ENCODE measurements at places on chromosomes 1 and 21.
A peak's percentile ranks its signal among the peaks of the same experiment; 100 is the strongest.

- DNase-seq: no peak
Measured at GRCh38 chr21:39712273-39712672, 32.7 kb upstream of the IGSF5 start.

GRCh38 chr1:183073320-183073719 lies 50.1 kb downstream of the LAMC1 start:
- no peak for DNase-seq

- no peak for DNase-seq
Measured at GRCh38 chr1:181086926-181087325, 1.6 kb upstream of the IER5 start.

GRCh38 chr1:242477944-242478343 lies 46.6 kb downstream of the PLD5 start:
- DNase-seq: no peak

- no peak for DNase-seq
Measured at GRCh38 chr1:21816602-21817302, 4.7 kb downstream of the LDLRAD2 start.

- no peak for DNase-seq
Measured at GRCh38 chr1:118204105-118204504, 19.1 kb upstream of the SPAG17 start.

DNA sequence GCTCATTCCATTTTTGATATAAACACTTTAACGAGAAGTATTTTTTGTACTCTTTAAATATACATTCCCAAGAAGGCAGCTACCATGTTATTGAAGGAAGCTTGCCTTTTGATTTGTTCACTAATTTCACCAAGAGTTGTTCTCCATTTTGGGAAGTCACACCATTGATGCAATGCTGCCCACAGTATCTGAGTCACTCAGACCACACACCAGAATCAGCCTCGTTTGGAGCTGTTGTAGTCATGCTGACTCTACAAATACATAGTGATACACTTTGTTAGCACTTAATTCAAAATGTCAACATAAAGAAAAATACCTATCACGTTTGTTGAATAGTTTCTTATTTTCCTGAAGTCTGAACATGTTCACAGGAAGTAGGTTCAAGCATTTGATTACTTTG lies 78.7 kb downstream of the PAPPA2 start:
- DNase-seq: no peak

DNA sequence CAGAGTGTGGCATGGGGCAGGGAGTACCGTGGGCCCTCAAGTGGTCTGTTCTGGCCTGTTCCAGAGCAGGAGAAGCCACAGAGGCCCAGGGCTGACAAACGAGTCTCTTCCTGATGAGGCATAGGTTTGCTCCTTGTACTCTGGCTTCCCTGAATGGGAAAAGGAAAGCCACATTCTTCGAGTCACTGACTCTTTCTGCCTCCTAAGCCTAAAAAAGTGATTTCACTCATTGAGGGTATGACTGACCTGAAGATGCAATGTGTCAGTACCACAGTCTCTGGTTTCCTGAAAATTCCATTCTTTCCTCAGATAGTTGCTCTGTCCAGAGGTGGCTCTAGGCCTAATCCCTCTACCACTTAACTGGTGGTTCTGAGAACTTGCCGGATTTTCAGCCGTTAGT lies 92.3 kb downstream of the KCNN3 start:
- DNase-seq: no peak

- peak; percentile 62 for DNase-seq
Measured at GRCh38 chr1:109773203-109773899, 9.6 kb upstream of the EPS8L3 start.

GRCh38 chr21:37796011-37796410 lies 120.2 kb downstream of the KCNJ6 start:
- DNase-seq: no peak

- DNase-seq: no peak
Measured at GRCh38 chr21:33402001-33402979, 923 bp upstream of the IFNGR2 start.

DNA sequence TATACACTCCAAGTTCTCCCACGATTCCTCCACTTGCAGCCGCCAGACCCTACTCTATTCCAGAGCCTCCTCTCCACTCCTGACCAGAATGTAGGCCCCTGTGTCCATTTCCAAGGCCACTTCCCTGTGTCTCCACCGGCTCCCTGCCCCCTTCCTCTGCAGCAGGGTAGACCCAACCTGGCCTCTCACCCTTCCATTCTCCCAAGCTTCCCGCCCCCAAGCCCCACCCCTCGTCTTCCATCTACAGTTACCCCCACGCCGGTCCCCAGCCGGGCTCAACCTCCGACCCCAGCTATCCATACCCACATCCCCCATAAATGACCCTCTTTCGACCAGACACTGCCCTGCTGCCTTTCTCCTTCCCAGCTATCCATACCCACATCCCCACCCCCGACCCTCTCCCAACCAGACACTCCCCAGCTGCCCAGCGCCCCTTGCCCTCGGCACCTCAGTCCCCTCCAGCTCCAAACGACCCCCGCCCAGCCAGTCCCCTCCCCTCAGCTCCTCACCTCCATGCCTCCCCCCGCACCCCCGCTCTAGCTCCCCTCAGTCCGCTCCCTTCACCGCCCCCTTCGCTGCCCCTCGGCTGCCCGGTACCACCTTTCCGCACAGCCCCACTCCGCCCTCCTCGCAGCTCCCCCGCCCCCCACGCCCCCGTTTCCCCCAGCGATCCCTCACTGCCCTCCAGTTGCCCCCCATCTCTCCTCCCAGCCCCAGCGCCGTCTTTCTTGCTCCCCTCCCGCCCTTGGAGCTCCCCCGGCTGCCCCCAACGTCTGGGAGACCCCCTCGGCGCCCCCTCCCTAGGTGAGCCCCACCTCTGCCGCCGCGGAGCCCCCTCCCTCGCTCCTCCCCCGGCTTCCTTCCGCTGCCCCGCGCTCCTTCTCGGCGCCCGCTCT lies 670 bp downstream of the RAB3B start:
- DNase-seq: no peak

GRCh38 chr1:221778125-221778524 lies 36.2 kb upstream of the DUSP10 start:
- DNase-seq: no peak

GRCh38 chr1:98205291-98206017 lies 284.6 kb upstream of the DPYD start:
- DNase-seq: no peak

GRCh38 chr1:44720281-44720680 lies 10.7 kb downstream of the RNU5D-1 start:
- DNase-seq: no peak

DNA sequence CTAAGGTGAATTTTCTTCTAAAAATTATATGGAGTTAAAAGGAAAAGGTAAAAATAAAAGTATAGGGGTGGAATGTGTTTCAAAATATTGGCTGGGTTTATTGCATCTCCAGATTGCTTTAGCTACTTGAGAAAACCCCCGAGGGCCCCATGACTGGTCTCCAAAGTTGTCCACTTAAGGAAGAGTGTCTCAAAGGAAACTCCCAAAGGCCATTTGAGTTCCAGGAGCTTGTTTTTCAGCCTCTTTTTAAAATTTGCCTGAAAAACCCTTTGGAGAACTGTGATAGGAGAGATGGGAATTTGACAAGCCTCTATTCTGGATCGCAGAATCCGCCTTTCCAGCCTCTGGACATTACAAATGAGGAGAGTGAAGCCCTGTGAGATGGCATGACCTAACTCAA lies 225.6 kb downstream of the ZNF326 start:
- DNase-seq: no peak

- DNase-seq: no peak
Measured at GRCh38 chr1:42323551-42323950, 11.5 kb downstream of the FOXJ3 start.

DNA sequence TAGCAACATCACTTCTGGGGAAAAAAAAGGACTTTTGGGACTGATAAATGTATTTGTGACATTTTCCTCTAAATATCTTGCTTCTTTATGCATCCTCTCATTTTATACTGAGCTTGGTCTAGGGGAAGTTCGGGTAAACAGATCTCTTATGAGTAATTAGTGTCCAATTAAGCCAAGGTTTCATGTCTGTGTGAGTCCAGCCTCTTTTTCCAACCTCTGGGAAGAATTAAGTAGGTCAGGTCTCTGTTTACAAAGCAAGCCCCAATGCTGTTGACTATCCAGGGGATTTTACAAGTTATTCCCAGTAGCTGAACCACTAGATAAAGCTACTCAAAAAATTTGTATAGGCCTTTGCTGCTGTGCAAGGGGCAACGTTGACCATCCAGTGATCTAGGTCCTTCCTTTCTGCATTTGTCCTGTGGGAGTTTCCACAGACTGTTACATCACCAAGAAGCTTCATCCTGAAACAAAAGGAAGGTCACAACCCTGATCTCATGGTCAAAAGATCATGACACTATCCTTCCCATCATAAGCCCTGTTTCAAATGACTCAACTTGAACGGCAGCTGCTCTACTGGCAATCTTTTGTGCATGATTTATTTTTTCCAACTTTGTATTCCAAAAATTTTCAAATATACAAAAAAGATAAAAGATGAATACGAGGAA lies 74.3 kb downstream of the ETS2 start:
- DNase-seq: no peak

- DNase-seq: no peak
Measured at GRCh38 chr1:4139646-4140045, 239.6 kb upstream of the C1orf174 start.

- DNase-seq: no peak
Measured at GRCh38 chr1:181604482-181605249, 121.3 kb downstream of the CACNA1E start.

GRCh38 chr1:93708734-93709481 lies 27.3 kb upstream of the BCAR3 start:
- DNase-seq: no peak

DNA sequence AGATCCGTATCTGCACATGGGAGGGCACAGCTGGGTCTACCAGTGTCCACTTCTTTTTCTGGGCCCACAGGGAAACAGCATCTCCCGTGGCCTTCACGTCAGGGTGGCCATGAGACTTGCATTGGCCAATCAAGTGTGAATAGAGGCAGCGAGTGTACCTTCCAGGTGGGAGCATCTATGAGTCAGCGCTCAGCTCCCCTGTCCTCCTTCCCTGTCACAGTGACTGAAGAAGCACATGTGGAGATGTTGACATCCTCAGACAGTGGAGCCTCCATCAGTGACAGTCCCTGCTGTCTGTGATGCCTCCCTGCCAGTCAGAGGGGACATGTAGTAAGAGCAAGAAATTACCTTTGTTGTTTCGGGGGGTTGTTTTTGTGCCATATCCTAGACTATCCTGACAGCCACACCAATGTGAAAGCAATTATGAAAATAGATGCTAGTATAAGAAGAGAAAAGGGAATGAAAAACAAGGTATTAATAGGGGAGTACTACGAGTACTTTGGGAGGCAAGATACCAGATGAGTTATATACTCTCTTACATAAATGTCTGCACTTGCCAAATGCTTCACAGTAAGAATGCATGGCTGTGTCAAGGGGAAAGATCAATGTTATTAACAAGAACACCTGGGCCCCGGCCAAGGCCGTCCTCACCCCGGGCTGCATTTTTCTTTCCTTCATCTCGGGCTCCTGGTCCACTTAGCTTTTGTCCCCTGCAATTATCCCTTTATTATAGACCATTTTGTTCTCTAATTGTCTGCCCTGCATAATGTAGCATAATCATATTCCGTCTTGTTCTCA lies 86.0 kb downstream of the MATN1 start:
- DNase-seq: no peak

DNA sequence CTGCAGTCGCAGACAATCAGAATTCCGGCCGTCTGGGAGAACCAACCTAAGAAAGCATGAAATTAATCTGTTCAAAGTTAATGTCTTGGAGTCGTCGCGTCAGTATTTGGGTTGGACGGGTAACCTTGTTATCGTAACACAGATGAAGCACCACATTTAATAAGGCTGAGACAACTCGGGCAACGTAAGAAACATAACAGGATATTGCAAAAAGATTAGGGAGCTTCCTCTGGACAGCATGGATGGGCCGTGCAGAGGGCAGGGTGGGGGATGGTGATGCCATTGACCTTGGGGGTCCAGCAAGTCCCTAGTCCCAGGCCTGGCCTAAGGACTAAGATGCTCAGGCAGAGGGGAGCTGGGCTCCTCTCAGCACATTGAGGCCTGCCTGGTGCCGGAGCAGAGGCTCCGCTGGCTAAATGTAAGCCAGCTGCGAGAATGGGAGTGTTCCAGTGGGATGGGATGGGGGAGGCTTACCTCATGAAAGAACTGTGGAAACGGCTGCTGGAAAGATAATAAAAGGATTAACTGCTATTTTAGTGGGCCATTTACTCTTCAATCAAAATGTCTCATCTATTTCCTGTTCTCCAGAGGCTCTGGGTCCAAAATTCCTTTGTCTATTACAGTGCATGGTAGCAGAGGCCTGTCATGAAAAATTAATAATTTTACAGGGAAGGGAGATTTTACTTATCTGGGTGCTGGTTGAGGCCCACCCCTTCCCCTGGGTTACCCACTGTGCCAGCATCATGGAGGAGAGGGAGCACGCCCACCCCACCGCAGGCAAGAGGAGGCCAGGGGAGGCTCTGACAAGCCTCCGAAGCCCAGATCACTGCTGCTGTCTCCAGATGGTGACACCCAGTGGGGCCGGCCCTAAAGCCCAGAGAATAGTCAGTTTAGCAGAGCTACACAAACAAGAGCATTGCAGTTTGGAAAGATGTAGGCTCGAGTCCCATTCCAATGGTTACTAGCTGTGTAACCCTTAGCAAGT lies 131.6 kb downstream of the DMRTB1 start:
- DNase-seq: no peak

DNA sequence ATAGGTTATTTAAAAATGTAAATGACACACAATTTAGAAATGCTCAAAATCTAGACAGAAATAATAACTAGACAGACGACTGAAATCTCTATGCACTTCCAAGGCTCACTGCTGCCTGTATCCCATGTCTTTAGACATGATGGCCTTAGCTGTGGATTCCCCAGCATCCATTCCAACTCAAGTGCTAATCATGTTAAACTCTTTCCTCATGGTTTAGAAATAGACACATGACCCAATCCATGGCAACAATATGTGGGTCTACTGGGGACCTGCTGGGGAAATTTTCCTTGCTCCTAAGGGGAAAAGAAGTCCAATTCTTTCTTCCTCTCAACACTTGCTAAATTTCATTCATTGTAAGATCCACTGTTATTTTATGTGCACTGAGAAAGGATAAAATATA lies 188.5 kb downstream of the SLC45A1 start:
- DNase-seq: no peak

GRCh38 chr1:167486090-167486824 lies 32.1 kb downstream of the CD247 start:
- DNase-seq: no peak

DNA sequence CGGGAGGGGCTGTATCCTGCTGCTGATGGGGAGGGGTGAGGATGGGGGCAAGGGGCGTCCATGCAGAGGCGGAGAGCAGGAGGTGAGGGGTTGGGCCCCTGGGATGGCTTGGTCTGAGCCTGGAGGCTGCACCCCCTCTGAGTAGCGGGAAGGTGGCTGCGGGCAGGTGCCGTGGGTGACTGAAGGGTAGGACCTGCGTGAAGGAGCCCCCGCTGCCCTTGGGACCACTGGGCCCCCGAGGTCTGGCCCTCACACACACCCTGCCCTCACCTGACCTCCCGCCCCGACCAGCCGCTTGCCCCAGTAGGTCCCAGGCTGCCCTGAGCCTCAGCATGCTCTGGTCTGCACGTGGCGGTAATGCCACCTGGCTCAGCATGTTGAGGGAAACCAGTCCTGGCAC lies 12.8 kb upstream of the SKI start:
- DNase-seq: no peak

GRCh38 chr1:94819238-94819944 lies 766 bp upstream of the SLC44A3 start:
- no peak for DNase-seq

GRCh38 chr1:201982082-201982622 lies 296 bp upstream of the RNPEP start:
- peak; percentile 56 for DNase-seq

GRCh38 chr1:12678350-12678749 lies 34.5 kb downstream of the AADACL4 start:
- DNase-seq: no peak
